ENCODE measurements at places on chromosomes 2 and 18. TPM values are rescaled to one million over a fixed set of nuclear protein-coding genes. Genes with fewer than 3 reads are reported as not detected.

The COL4A4 gene
- 0.90 TPM for total RNA-seq

The XPO1 gene
- total RNA-seq = 550 TPM

GRCh38 chr2:127597046-127597983 is 48.6 kb upstream of the GPR17 start:
- no peak for DNase-seq

GRCh38 chr2:230439590-230439989 is 23.6 kb downstream of the SP100 start:
- no peak for DNase-seq

DNA sequence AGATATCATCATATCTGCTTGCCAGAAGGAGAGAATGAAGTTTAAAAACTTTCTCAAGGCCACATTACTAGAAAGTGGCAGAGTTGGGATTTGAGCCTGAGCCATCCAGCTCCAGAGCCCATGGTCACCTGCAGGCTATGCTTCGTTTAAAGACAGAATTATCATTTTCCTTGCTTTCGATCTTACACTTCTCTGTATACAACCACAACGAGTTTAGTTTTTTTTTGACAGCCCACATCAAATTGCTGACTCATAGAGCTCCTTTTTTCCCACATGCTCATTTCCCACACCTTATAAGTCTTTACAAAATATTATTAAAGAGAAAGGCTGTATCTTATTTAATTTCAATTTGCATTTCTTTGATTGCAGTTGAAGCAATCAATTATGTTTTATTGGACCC is 6.5 kb downstream of the PLEK start:
- no peak for DNase-seq

DNA sequence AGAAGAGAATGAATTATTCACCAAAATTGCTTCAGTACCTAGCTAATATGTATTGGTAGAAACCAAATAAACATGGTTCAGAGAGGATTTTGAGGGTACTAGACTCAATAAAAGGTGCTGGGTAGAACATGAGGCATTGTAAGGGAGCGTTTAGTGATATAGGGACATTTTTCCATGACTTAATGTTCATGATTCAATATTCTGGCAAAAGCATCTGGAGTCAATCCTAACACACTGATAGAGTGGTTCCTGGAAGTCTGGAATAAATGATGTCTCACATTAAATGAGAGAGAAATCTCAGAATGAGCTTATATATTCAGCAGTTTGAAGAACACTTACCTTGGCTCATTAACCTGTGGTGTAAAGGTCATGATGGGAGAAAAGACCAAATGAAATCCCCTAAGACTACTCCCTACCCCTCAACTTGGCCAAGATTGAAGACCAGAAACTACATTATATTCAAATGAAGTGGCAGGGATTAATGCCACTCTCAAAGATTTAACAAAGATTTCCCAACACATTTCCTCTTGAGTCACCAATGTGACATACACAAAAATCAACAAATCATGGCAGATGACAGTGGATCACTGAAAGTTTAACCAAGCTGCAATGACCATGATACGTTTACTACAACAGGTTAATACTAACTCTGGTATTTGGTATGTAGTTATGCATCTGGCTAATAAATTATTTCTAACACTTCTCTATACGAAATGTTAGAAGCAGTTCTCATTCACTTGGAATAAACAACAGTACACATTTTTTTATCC is 309.5 kb downstream of the SATB2 start:
- DNase-seq = no peak

The BOK gene
- total RNA-seq = 16.7 TPM

GRCh38 chr18:79507546-79508480 is 112.1 kb downstream of the NFATC1 start:
- DNase-seq = no peak

GRCh38 chr2:175227393-175227792 is 45.9 kb upstream of the ATP5MC3 start:
- no peak for DNase-seq

DNA sequence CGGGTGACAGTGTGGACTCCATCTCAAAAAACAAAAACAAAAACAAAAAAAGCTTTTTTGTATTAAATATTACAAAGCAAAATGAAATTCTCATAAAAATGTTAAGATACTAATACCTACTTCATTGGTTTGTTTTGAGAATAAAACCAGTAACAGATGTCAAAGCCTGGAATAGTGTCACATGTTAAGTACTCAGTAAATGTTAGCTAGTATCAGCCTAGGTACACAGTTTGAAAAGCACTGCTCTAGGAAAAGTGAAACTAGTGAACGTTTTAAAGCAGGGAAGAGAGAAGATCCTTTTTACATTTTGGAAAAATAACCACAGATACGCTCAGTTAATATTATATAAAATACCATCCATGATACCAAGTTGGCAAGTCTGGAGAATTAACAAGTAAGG is 37.1 kb upstream of the ADAM17 start:
- no peak for DNase-seq
